ENCODE measurements at places on chromosomes 13 and 19.

GRCh38 chr13:102830646-102831045 is 15.2 kb upstream of the ERCC5 start:
- no peak for DNase-seq

DNA sequence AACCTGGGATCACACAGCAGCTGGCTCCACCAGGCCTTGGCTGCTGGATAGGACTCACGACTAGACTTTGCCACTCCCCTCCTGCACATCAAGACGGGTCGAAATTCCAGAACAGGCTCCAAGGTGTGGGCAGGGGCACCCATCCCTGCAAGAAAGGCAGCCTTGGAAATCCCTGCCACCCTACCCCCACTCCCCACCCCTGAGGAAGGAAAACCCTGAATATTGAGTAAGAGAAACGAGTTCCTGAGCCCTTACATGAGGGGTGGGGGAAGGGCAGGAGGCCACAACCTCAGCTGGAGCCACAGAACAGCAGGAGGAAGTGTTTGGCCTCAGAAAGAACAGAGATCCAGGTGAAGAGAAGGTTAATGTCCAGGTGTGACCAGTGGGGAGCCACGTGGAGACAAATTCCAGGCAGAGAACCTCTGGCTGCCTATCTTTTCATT is 20.1 kb downstream of the DEDD2 start:
- DNase-seq = no peak

- no peak for DNase-seq
These were observed 7.3 kb downstream of the RASAL3 start for GRCh38 chr19:15456871-15457700.

GRCh38 chr13:107548338-107548737 is 667.0 kb downstream of the LIG4 start:
- no peak for DNase-seq

DNA sequence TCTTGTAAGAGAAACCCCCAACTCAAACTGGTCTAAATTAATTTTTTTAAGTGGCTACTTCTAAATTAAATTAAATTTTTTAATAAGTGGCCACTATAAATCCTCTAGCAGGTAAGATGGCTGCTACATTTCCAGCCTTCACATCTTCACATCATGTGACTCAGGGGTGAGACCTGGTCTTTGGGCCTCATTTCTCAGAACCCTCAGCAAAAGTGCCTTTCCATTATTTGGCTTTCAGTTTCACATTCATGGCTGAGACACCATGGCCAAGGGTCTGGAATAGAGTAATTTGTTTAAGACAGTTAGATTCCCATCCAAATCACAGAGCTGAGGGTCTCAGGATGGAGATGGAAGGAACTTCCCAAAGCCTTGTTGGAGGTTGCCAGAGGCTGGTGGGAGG is 47.5 kb downstream of the DCT start:
- DNase-seq = no peak

DNA sequence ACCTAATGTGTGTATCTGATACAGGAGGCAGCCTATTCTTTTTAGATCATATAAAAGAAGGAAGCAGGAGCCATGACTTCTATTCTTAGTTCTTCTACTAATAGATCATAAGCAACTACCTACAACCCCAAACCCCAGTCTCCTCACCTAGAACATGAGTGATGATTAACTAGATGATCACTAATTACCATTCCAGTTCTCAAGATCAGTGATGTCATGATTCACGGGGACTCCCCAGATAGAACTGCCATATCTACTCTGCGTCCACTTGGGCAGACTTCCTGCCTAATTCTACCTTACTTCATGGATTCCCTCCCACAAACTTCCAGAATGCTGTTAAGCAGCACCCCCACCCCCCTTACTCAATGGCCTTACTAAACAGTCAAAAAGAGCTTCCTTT is 380.1 kb downstream of the FGF14 start:
- no peak for DNase-seq

DNA sequence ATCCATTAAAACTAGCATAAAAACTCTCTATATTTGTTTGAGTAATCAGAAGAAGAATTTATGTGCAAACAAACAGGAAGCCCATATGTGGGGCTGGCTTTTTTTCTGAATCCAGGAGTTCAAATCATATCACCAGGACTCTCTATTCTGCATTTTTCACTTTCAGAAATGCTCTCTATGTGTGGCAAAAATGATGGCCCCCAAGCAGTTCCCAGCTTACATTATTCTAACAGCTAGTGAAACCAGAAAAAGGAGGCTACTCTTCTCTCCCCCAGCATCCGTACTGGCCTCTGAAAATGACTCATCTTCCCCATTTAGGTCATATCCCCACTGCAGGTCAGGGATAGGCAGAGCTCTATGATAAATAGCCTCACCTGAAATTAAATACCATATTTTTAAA is 20.4 kb downstream of the RBM26 start:
- no peak for DNase-seq

GRCh38 chr13:52751196-52751595 is 11.6 kb upstream of the CNMD start:
- DNase-seq = no peak

DNA sequence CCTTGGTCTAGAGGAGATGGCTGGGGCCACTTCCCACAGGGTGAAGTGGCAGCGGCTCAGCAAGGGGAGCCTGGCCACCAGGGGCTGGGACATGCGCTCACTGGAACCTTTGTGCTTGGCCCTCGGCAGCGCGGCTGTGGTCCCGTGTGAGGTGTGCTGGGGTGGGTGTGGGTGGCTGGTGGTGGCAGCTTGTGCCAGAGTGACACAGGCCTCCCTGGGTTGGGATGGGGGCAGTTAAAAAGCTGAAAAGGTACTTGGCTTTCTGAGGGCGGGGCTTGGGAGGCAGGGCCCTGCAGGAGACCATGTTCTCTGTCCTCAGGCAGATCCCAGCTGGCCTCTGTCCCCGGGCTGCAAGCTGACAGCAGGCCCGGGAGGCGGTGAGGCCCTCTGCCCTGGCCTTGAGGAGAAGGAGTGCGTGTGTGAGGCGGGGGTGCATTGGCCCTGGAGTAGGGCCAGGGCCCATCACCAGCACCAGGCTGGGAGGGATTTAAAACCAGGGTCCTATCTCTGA is 17.3 kb downstream of the MPND start:
- no peak for DNase-seq

DNA sequence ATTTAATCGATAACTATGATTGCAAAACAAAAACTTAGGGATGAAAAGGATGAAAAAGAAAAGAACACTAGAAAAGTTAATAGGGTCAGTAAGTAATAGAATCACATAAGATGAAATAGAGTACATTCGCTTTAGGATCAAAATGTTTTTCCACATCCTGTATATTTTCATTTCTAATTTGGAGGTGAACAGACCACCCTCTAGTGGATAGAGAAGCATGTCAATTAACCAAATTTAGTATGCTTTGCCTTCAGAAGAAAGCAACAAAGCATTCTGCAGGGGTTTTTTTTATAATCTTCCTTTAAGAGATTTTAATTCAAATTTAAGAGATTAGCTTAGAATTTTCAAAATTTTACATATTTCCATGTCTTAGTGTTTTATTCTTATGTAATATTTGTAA is 611.0 kb upstream of the SGCG start:
- DNase-seq = no peak

GRCh38 chr19:4705413-4706131 is 18.1 kb downstream of the DPP9 start:
- no peak for DNase-seq

DNA sequence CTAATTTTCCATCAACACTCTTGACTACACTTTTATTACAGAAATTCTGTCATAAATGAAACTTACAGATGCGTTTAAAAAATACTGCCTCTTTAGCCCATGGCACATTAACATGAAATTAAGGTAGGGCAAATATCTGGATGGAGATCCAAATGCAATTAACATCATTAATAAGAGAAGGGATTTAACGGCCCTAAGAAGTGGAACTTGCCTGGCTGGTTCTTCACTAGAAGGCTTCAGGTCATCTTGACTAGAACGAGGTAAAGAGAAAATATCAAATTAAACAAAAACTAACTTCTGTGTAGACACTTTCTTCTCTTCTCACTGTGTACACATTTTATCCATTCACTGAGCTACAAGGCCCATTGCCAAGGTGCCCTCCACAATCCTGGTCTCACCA is 1093.4 kb downstream of the EFNB2 start:
- no peak for DNase-seq

- no peak for DNase-seq
These were observed 29.2 kb downstream of the COG6 start for GRCh38 chr13:39684531-39685137.

GRCh38 chr13:95485045-95485517 is 67.4 kb upstream of the CLDN10 start:
- no peak for DNase-seq

- no peak for DNase-seq
These were observed 14.9 kb downstream of the ONECUT3 start for GRCh38 chr19:1768248-1768647.

- DNase-seq = no peak
These were observed 958.4 kb upstream of the SLC10A2 start for GRCh38 chr13:104024416-104025170.

GRCh38 chr13:91313581-91313980 is 33.9 kb upstream of the MIR17HG start:
- DNase-seq = no peak

DNA sequence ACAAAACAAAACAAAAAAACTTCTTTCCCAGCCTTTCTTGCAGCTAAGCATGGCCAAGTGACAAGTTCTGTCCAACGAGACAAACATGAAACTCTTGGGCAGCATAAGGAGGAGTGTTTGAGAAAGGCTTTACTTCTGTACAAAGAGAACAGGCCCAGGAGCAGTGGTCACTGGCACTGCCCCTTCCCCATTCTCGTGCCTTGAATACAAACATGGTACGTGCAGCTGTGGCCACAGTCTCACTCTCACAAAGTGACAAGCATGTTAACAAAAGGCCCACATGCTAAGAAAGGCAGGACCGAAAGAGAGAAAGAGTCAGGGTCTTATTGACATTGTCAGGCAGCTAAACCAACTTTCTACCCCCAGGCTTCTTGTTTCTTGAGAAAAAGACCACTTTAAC is 19.8 kb upstream of the SLC25A30 start:
- DNase-seq = no peak

DNA sequence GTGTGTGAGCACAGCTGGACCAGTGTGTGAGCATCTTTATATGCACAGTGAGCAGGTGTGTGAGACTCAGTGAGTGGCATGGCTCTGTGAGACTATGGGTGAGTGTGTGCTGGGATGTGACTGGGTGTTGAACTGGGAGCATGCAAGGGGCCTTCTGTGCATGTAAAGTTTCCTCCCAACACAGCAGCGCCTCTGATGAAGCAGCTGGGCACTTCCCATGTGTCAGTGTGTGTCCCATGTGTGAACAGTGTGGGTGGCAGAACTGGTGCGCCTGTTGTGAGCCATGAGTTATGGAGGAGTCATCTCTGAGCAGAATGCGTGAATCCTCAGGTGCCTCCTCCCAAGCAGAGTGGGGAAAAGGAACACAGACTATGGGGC is 24.1 kb downstream of the LGALS16 start:
- no peak for DNase-seq

- no peak for DNase-seq
These were observed 7.2 kb downstream of the GARRE1 start for GRCh38 chr19:34261334-34262109.

DNA sequence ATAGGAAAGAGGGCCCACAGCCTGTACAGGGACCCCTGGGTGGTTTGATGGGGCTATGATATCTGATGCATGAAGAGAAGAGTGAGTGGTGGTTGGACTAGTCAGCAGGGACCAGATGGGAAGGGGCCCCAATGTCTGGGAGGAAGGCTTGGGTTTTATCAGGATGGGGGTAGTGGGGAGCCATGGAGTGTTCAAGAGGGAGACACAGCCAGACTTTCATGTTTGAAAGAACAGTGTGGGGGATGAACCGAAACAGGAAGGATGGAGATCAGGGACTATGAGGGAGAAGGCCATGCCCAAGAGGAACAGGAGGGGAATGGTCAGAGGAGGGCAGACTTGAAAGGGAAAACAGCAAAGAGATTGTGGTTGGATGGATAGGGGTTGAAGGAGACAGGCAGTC is 63.1 kb downstream of the UNC13A start:
- no peak for DNase-seq

DNA sequence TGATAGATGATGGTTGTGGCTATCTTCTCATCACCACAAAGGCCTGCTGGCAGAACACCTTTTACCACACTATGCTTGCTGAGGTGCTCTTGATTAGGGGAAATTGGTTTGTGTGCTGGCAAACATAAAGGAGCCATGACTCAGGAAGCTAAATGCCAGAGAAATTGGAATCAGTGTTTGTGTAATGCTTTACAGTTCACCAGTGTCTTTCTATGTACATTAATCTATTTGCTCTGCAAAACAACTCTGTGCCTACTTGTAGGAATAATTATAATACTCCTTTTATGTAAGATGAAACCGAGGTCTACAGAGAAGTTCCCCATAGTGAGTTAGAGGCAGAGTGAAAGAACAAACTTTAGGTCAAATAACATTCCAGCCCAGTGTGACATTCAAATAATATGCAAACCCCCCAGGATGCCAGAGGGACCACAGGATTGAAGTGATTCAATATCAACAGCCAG is 390.5 kb upstream of the HTR2A start:
- DNase-seq = no peak

- no peak for DNase-seq
These were observed 5.5 kb upstream of the EMP3 start for GRCh38 chr19:48319647-48320541.

- no peak for DNase-seq
These were observed 19.9 kb downstream of the CCNE1 start for GRCh38 chr19:29831686-29832085.

All from cortex of kidney (tissue), 1 donor.